ENCODE measurements at places on chromosomes 16 and 17.

GRCh38 chr16:85026703-85027102 is 892 bp upstream of the KIAA0513 start:
- no peak for DNase-seq

DNA sequence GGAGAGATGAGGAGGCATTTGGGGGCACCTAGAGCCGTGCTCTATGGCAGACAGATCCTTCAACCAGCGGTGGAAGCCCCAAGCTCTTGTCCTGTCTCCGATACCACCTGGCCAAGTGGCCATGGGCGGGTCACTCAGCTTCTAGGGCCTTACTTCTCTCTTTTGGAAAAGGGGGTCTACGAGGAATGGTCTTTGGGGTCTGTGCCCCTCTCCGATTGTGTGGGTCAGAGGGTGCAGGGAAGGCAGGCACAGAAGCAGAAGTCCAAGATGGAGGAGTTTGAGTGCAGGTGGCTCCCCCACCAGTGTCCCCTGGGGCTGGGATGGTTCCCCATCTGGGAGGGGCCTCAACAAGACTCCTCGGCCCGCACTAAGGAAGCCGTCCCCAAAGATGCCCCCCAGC is 116.7 kb downstream of the CCDC182 start:
- no peak for DNase-seq

GRCh38 chr16:56783344-56783743 is 53.4 kb downstream of the NUP93 start:
- no peak for DNase-seq

DNA sequence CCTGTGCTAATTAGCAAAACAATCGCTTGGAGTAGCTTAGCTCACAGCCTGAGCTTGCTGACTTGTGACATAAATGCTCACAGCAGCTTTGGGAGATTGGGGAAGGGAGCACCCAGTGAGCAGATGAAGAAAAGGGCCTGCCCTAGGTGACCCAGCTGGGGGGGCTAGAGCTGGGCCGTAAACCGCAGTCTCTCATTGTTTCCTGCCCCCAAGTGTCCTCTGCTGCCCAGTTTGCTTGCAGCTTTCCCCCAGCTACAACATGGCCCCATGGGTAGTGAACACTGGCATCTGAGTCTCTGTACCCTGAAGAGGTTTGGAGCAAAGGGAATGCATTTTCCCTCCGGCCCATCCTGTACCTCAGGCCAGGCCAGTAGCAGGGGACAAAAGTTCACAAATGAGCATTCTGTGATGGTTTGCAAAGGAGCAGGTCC is 349.4 kb downstream of the SLC39A11 start:
- DNase-seq, result no peak

GRCh38 chr17:7561589-7562207 is at the start of gene SENP3:
Gene SENP3, plus strand, starts transcription at chr17:7561919. Its CDS starts 1,158 bp downstream, at chr17:7563077.
- peak; percentile 79 for DNase-seq

DNA sequence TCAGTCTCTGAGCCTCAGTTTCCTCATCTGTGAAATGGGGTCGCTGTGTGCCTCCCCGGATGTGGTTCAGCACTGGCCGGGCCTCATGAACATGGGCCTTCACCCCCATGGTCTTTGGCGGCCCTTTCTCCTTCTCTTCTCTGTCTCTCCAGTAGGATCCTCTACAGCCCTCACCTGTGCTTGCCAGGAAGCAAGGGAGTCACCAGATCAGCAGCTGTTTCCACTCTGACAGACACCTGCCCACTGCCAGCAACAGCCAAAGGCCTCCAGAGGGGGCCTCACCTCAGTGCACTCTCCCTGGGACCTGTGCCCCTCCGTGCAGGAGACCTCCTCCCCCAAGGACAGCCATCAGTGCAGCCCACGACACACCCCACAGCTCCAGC is 89.4 kb downstream of the C16orf78 start:
- no peak for DNase-seq

DNA sequence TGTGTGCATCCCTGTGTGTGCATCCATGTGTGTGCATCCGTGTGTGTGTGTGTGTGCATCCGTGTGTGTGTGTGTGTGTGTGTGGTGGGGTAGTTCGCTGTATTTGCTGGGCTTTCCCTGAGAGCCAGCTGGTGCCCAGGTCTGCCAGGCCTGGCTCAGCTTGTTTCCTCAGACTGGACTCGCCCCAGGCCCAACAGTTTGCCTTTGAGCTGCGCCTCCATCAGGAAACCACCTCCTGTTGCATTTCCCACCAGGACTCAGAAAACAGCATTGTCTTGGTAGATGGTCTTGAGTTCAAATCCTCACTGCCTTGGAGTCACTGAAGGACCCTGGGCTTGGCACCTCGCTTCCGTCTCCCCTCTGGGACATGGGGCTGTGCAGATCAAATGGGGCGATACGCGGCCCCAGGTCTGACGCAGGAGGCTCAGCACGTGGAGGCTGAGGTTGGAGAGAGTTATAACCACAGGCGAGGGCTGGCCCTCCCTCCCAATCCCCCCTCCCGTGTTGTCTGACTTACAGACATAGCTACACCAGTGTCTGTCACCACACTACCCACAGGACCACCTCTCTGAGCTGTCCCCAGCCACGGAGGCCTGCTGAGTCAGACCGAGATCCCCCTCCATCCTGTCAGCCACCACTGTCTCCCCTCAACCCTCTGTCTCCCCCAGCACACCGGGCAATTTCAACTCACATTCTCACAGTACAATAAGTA is 4.7 kb downstream of the ITGAE start:
- peak; percentile 35 for DNase-seq

- DNase-seq, result no peak
Measured at GRCh38 chr17:40503154-40503553, 1.7 kb upstream of the TNS4 start.

GRCh38 chr17:16912021-16912962 is 59.6 kb downstream of the TNFRSF13B start:
- DNase-seq, result no peak

DNA sequence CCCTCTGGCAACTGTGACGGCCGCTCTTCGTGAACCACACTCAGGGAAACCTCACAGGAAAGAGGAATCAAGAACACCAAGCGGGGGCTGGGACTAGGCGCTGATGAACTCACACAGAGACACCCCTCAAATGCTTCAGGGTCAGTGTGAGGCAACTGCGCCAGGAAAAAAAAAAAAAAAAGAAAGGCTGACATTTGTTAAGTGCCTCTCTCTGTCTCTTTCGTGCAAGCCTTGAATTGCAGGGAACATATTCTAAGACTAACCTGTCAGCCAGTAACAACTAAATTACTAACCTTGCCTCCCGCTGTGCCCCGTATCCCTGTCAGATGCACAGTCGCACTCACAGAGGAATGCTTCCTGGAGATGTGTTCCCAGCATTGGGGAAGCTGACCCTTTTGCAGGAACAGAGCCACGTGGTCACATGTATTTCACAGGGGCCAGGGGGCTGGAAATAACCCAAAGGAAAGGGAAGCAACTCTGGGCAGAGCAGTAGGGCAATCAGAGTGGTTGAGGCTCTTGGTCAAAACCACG is 247.8 kb downstream of the XYLT1 start:
- DNase-seq, result no peak

GRCh38 chr16:82657786-82658185 is 31.0 kb downstream of the CDH13 start:
- no peak for DNase-seq

- DNase-seq, result peak; percentile 47
Measured at GRCh38 chr16:31868691-31869167, 4.9 kb upstream of the ZNF267 start.

GRCh38 chr16:65083164-65083857 is 38.6 kb downstream of the CDH11 start:
- no peak for DNase-seq

Data from stimulated activated CD4-positive, alpha-beta T cell treated with anti-CD3 and anti-CD28 coated beads, TNF-alpha, amount 100 ng/mL, for 1 hour (primary cell).